Caki2 (cell line): ENCODE measurements at places on chromosomes 3 and 15.

DNA sequence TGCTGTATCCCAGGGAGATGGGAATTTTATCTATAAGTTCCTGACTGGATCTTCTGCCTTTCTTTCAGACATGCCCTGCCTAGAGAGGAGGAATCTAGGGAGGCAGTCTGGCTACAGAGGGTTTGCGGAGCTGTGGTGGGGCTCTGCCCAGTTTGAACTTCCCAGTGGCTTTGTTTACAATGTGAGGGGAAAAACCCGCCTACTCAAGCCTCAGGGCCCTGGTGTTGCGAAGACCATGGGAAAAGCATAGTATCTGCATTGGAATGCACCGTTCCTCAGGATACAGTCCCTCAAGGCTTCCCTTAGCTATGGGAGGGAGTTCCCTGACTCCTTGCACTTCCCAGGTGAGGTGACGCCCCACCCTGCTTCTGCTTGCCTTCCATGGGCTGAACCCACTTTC lies 168.7 kb downstream of the TMEM108 start:
- DNase-seq: no peak

DNA sequence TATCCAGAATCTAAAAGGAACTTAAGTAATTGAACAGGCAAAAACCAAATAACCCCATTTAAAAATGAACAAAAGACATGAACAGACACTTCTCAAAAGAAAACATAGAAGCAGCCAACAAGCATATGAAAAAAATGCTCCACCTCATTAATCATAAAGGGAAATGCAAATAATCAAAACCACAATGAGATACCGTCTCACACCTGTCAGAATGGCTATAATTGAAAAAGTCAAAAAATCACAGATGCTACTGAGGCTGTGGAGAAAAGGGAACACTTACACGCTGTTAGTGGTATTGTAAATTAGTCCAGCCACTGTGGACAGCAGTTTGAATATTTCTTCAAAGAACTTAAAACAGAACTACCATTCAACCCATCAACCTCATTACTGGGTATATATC lies 220.7 kb downstream of the MEX3B start:
- no peak for DNase-seq

DNA sequence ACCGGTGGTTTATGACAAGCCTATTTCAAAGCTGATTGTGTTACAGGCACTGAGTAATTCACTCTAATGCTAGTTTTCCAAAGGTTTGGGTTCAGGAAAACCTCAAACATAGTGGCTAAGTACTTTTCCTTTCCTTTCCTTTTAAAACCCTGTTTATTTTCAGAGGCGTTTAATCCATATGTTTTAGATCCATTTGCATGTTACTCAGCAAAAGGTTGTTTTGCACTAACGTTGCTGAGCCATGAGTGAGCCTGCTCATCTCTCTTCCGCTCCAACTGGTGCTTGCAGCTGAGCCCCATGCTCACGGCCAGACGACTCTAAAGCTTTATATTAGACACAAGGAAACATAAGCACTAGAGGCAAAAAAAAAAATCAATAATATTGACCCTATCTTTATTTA lies 9.4 kb downstream of the CEMIP start:
- DNase-seq: no peak

DNA sequence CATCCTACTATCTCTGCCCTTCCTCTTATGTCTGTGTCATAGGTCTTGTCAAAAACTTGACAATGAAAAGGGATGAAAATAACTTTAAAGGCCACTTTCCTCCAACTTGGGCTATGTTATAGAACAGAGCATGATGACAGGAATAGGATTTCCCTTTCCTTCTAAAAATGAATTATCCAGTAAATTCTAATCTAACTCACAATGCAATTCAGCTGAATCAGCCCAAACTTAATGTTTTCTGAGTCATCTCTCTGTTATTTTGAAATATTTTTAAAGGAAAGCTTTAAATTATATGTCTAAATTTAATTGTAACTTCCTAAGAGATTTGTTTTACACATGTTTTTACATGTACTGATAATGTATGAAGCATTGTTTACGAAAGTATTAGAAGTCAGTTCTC lies 258.5 kb downstream of the BBX start:
- DNase-seq: no peak

GRCh38 chr3:157542711-157543500 lies 39.7 kb upstream of the VEPH1 start:
- DNase-seq: peak; percentile 91

- DNase-seq: no peak
Observed at GRCh38 chr3:37696661-37697060, 165.0 kb upstream of the CTDSPL start.
